ENCODE measurements at places on chromosomes 1 and 21. TPM values are rescaled to one million over a fixed set of nuclear protein-coding genes. Genes with fewer than 3 reads are reported as not detected.

- no peak overlapping the region for H3K4me3 ChIP-seq
- H3K4me1 ChIP-seq, result no peaks in the 10 kb centered on the region
- H3K27me3 ChIP-seq, result no peaks in the 10 kb centered on the region
- H3K36me3 ChIP-seq, result peaks cover 71% of the 10 kb centered on the region
Measured at GRCh38 chr1:247304031-247304430, 27.6 kb downstream of the ZNF496 start.

DNA sequence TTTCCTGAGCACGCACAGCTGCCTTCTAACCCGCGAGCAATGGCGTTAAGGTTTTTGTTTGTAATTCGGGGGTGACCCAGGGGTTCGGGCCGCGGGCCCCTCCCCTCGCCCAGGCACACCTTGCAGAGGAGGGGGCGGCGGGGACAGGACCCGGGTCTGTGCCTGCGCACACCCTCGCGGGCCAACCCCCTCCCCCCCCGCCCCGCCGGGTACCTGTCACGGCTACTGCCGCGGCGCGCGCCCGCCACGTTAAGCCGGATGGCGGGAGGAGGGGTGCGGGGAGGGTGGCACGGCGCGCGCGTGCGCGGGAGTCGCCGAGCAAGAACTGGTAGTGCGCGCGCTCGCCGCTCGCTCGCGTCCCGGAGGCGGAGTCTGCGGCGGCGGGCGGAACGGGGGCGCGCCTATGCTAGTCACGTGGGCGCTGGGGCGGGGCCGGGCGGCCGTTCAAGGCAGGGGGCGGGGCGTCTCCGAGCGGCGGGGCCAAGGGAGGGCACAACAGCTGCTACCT, at the start of gene TPTE:
Gene TPTE (plus strand): TSS at position 493 of the 508 bp plus-strand sequence. CDS start 17,141 bp downstream, outside the sequence.
- H3K27ac ChIP-seq, result no peak within 1 kb of the TSS
- H3K4me3 ChIP-seq, result no peak within 1 kb of the TSS
- peak; percentile 6 for DNase-seq
- no peaks in the 10 kb centered on the region for H3K4me1 ChIP-seq
- no peaks in the 10 kb centered on the region for H3K36me3 ChIP-seq

ADAMTS1 gene
- 118 TPM for polyA plus RNA-seq

- no peak overlapping the region for H3K27ac ChIP-seq
- H3K4me3 ChIP-seq, result no peak overlapping the region
- peaks cover 5% of the 10 kb centered on the region for H3K27me3 ChIP-seq
- no peak for DNase-seq
- H3K36me3 ChIP-seq, result no peaks in the 10 kb centered on the region
Measured at GRCh38 chr1:86478416-86479156, 9.9 kb downstream of the CLCA1 start.

- H3K27ac ChIP-seq, result no peak overlapping the region
- no peaks in the 10 kb centered on the region for H3K36me3 ChIP-seq
- H3K4me1 ChIP-seq, result peaks cover 4% of the 10 kb centered on the region
- DNase-seq, result no peak
- no peaks in the 10 kb centered on the region for H3K27me3 ChIP-seq
- H3K4me3 ChIP-seq, result no peak overlapping the region
Measured at GRCh38 chr1:154852845-154853244, 17.2 kb downstream of the KCNN3 start.

AVPR1B gene
- polyA plus RNA-seq, result not detected

- DNase-seq, result no peak
- no peak overlapping the region for H3K4me3 ChIP-seq
- no peak overlapping the region for H3K27ac ChIP-seq
Measured at GRCh38 chr1:70442490-70442889, 31.4 kb downstream of the CTH start.
